Kidney epithelial cell (primary cell): ENCODE measurements at places on chromosomes 6 and 20. TPM values are rescaled to one million over a fixed set of nuclear protein-coding genes. Genes with fewer than 3 reads are reported as not detected.

RSPH4A gene
- 0.42 and 0.62 TPM in 2 replicates for total RNA-seq

RPP21 gene
- total RNA-seq: 74.3 and 94.5 TPM in 2 replicates

TPX2 gene
- total RNA-seq: 16.0 and 16.1 TPM in 2 replicates

ACTL10 gene
- 3.1 and 3.6 TPM in 2 replicates for total RNA-seq

NOL4L gene
- total RNA-seq: 31.4 and 35.7 TPM in 2 replicates

GPSM3 gene
- 20.8 and 25.6 TPM in 2 replicates for total RNA-seq

PNPLA1 gene
- total RNA-seq: not detected in 2 replicates

PAK5 gene
- total RNA-seq: 0.07 and 0.17 TPM in 2 replicates

AARS2 gene
- 11.9 and 16.6 TPM in 2 replicates for total RNA-seq

MUC22 gene
- total RNA-seq: not detected in 2 replicates

FILIP1 gene
- 0.04 and 0.21 TPM in 2 replicates for total RNA-seq

KCNQ2 gene
- 0.04 and 0.21 TPM in 2 replicates for total RNA-seq

CTAGE9 gene
- not detected in 2 replicates for total RNA-seq

CLIC5 gene
- 3.2 and 3.5 TPM in 2 replicates for total RNA-seq

ANGPT4 gene
- total RNA-seq: not detected in 2 replicates

IDH3B gene
- total RNA-seq: 99.7 and 118 TPM in 2 replicates

SLC22A7 gene
- not detected in 2 replicates for total RNA-seq

ABHD16B gene
- total RNA-seq: not detected in 2 replicates

SPTLC3 gene
- total RNA-seq: 0.89 and 1.2 TPM in 2 replicates

SPATS1 gene
- not detected in 2 replicates for total RNA-seq

SLC2A4RG gene
- total RNA-seq: 50.2 and 91.1 TPM in 2 replicates

CEP162 gene
- 6.3 and 7.6 TPM in 2 replicates for total RNA-seq

EPHA7 gene
- 0.88 and 0.96 TPM in 2 replicates for total RNA-seq

CRISP2 gene
- total RNA-seq: not detected in 2 replicates

LPA gene
- total RNA-seq: not detected in 2 replicates

ABRACL gene
- 113 and 119 TPM in 2 replicates for total RNA-seq

CRIP3 gene
- total RNA-seq: 0.67 TPM in 1 of 2 replicates, not detected in the other

ARHGAP40 gene
- total RNA-seq: 2.8 and 5.6 TPM in 2 replicates

RRAGD gene
- 35.4 and 36.0 TPM in 2 replicates for total RNA-seq
